CD4-positive, CD25-positive, alpha-beta regulatory T cell (primary cell): ENCODE measurements at places on chromosomes 6 and 20. TPM values are rescaled to one million over a fixed set of nuclear protein-coding genes. Genes with fewer than 3 reads are reported as not detected.

- DNase-seq = no peak
Measured at GRCh38 chr20:33688938-33689424, 2.8 kb upstream of the E2F1 start.

DNA sequence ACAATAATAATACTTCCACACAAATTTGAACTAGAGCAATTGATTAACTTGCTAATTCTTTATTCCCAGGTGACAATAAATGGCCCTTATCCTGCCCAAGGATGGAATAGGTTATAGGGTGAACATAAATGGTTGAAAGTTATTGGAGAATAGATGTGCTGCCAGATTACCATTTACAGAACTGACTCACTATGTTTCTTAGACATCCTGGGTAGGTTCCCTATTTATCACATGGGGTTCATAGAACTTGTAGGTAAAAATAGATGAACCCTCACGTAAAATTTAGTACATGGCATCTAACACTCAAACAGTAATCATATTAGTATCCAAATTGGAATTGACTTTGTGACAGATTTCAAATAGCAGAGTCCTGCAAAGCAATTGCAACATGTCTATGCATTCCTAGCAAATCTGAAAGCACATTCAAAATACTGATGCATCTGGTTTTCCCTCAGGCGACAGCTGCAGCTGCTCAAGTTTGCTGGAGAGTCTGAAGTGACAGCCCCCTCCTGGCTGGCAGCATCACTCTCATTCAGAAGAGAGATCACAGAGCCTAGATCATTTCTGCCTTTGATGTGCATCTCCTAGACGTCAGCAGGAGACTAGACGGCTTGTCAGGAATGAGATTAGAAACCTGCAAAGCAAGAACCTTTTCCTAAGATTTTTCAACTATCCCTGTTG is 80.2 kb upstream of the RNF217 start:
- no peak for DNase-seq

DNA sequence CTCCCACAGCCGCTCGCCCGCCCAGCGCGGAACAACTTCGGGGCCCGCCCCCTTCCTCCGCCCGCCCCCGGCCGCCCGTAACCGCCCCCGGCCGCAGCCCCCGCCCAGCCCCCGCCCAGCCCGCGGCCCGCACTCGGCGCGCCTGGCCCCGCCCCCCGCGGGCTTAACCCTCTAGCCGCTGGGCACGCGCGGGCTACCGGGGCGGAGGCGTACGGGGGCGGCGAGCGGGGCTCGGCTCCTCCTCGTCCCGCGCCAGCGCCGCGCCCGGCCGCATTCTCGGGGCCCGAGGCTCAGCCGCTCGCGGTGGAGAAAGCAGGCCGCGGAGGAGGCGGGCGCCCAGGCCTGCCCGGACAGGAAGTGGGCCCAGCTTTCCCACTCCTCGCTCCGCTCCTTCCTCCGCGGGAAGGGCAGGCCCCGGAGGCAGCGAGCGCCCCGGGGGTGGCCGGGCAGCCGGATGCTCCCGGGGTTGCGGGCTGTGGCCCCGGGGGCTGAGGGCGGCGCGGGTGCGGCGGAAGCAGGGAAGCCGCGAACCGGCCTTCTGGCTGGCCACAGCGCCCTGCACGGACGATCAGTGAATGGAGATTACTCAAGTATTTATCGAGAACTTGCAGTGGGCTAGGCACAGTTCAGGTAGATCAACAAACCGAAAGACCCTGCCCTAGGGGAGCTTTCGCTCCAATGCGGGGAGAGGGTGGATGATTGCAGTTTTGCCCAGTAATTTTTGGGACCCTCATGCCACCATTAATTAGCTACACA is at the start of gene TRAM2:
TRAM2 (minus strand) TSS at position 39 of the 756 bp plus-strand sequence. CDS start 145 bp downstream, outside the sequence.
- peak; percentile 78 for DNase-seq

DNA sequence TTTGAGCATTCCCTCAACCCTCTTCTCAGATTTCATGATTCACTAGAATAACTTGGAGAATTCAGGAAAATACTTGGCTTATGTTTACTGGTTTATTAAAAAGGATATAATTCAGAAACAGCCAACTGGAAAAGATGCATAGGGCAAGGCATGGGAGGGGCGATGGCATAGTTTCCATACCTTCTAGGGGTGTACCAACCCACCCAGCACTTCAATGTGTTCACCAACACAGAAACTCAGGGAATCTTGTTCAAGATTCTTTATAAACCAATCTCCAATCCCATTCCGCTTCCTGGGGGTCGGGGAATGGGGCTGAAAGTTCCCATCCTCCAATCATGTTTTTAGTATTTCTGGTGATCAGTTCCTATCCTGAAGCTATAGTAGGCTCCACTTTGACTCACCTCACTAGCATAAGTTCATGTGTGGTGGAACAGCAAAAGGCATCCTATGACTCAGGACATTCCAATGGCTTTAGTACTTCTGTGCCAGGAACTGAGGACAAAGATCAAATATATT is 164.4 kb downstream of the SIM1 start:
- DNase-seq = no peak

DNA sequence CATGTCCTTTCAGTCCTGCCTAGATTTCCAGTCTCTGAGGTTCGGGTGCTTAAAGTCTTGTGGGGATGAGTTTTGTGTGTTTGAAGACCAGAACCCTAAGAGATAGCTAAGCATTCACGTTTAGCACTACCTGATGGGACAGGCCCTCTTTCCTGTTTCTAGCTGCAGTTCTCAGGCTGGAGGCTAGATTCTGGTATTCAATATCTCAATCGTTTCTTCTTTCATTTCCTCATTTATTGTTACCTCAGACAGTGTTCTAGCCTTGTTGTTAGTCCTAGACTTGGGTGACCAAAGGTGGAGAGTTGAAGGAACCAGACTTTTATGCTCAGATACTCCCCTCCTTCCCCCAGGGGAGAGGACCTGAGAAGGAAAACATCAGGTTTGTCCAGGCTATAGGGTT is 16.8 kb downstream of the CEP250 start:
- no peak for DNase-seq

- no peak for DNase-seq
Measured at GRCh38 chr6:43020847-43021246, 576 bp upstream of the RRP36 start.

- no peak for DNase-seq
Measured at GRCh38 chr6:17001188-17001587, 100.7 kb upstream of the STMND1 start.

DNA sequence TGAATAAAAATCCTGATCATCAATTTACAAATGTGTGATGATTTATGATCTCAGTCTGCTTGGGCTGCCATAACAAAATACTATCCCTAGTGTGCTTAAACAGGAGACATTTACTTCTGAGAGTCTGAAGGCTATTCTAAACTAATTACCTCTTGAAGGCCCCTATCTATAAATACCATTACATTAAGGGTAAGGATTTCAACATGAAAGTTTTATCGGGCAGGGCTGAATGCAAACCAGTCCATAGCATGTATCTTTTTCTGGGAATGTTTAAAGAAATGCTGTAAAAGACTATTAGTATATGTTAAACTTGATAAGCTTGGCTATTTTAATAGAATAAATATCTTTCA is 48.2 kb downstream of the TRDN start:
- DNase-seq = no peak

MROH8 gene
- total RNA-seq = 0.81 TPM

SIRPD gene
- total RNA-seq = not detected
